ENCODE measurements at places on chromosomes 5 and 9.

GRCh38 chr5:9829621-9830020 is 199.5 kb upstream of the TAS2R1 start:
- no peak for DNase-seq

DNA sequence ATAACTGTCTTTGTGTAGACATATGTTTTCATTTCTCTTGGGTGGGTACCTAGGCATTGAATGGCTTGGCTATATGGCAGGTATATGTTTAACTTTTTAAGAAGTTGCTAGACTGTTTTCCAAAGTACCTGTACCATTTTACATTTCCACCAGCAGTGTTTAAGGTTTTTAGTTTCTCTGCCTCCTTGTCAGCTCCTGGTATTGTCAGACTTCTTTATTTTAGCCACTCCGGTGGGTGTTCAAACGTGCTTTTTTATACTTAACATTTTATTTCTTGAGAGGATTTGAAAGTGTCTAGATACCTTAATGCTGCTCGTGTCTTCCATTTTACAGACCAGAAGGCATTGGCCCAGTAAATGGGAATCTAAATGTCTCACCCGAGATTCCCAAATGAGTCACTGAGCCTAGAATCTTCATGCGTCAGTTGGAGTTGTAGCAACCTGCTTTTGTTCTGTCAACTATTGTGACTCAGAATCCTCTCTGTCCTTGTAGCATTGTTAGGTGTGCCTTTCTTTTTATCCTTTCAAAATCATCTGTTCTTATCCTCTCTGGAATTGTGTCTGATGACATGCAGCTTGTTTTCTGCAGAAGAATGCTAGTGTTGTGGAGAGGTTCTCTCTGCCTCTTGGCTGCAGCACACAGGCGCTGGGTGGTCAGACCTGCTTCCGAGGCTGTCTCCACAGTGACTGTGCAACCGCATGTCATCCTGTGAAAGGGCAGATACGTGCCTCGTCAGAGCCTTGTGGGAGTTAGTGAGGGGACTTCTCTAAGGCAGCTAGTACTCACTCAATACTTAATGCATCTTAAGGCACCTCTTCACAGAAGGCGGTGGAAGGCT is 291.8 kb downstream of the AOPEP start:
- peak; percentile 96 for DNase-seq

- no peak for DNase-seq
Observed at GRCh38 chr5:2901511-2901910, 150.0 kb upstream of the IRX2 start.

DNA sequence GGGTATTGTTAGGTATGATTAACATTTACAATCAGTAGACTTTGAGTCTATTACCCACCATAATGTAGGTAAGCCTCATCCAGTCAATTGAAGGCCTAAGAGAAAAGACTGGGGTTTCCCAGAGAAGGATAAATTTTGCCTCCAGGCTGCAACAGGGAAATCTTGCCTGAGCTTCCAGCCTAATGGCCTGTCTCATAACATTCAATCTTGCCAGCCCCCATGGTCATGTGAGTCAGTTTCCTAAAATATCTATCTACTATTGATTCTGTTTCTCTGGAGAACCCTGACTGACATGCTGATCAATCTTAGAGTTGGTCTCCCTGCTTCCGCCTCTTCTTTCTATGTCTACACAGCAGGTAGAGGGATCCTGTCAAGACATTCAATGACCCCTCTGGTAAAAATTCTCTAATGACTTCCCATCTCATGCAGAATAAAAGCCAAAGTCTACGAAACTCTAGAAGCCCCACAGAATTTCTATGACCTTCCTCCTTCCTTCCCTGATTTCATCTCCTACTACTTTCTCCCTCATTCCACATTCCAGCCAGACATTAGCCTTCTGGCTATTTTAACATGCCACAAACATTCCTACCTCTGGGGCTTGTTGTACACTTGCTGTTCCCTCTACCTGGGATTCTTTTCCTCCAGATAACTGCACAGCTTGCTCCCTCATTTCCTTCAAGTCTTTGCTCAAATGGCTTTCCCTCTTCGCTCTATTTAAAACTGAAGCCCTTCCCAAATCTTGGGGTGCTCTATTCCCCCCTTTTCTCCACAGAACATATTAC is 60.2 kb downstream of the FBXW11 start:
- no peak for DNase-seq

- DNase-seq: no peak
Observed at GRCh38 chr5:81779916-81780266, 29.0 kb upstream of the SSBP2 start.

DNA sequence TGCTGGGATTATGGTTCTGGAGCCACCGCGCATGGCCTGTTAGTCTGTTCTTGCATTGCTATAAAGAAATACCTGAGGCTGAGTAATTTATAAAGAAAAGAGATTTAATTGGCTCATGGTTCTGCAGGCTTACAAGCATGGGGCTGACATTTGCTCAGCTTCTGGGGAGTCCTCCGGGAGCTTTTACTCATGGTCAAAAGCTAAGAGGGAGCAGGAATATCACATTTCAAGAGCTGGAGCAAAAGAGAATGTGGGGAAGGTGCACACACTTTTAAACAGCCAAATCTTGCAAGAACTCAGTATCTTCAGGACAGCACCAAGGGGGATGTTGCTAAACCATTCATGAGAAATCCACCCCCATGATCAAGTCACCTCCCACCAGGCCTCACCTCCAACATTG is 12.1 kb downstream of the JAK2 start:
- no peak for DNase-seq

- DNase-seq: no peak
Observed at GRCh38 chr9:127404631-127405030, 7.7 kb downstream of the SLC2A8 start.

- DNase-seq: no peak
Observed at GRCh38 chr9:110939047-110939446, 99.2 kb downstream of the LPAR1 start.

- no peak for DNase-seq
Observed at GRCh38 chr9:17881371-17881770, 302.5 kb downstream of the SH3GL2 start.

DNA sequence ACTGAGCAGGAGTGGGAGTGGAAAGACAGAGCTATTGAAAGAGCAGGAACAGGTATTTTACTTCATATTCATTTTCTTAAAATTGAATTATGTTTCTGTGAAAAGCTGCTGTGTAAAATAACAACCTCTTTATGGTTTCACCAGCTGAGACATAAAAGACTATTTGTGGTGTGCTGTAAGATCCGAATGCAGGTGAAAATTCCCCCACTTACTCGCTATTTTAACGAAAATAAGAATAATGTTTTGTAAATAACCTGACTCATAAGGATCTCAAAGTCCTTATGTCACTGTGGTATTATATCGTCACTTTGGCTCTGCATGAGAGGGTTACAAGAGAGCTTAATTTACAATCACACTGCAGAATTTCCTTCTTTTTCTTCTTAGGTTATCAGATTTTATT is 65.3 kb upstream of the NFIB start:
- no peak for DNase-seq

GRCh38 chr9:125983681-125984080 is 236.5 kb downstream of the PBX3 start:
- DNase-seq: no peak

DNA sequence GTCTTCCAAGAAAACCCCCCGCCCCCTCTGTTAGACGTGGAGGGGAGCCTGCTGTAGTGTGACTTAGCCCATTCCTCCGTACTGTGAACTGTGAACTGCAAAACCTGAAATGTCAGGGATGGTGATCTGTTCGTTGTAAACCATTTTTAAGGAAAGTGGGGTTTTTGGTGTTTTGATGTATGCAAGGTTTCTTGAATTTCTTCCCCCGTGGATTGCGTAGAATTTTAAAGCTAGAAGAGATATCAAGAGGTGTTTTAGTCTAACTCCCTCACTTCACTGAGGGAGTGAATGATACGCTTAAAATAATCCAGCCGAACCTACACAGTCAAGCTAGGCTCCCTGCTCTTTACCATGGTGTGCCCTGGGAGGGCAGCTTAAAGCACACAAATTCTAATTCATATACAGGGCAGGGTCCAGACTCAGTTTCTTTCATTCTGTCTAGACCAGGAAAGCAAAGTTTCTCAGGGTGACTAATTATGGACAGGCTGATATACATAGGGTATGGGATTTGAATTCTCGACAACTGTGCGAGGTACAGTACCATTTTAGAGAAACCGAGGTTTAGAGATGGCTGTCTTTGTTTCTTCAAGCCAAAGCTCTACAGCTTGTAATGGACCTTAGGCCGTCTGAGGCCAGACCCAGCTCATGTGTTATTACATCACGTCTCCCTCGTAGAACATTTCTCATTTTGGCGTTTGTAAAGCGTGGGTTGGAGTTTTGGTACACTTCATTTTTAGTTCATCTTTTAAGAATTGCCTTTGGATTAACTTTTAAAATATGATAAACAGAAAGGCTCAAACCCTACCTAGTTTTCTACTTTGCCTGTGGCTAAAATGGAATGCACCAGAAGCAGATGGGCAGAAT is 2.7 kb downstream of the PTGER4 start:
- no peak for DNase-seq

GRCh38 chr5:176743136-176743861 is 67.1 kb upstream of the UNC5A start:
- DNase-seq: no peak

GRCh38 chr5:179608131-179608581 is 15.3 kb downstream of the HNRNPH1 start:
- no peak for DNase-seq

DNA sequence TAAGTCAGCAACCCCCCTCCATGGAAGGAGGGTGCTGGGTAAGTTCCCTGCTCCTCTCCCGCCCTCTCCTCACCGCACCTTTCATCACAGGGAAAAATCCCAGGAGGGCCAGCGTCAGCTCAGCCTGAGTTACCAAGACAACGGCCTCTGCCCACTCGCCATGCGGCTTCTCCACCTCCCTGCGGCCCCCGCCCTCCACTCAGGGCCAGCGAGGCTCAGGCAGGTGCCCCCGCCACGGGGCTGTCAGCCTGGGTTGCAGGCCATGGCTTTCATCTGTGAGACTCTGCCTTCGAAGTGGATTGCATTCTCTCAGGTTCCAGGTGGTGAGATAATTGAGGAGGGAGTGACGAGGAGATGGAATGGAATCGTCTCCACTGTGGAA is 27.2 kb upstream of the LAMC3 start:
- DNase-seq: no peak

- no peak for DNase-seq
Observed at GRCh38 chr5:149418910-149419531, 39.9 kb upstream of the IL17B start.

GRCh38 chr9:131627648-131628458 is 82.5 kb downstream of the PRRT1B start:
- peak; percentile 59 for DNase-seq

DNA sequence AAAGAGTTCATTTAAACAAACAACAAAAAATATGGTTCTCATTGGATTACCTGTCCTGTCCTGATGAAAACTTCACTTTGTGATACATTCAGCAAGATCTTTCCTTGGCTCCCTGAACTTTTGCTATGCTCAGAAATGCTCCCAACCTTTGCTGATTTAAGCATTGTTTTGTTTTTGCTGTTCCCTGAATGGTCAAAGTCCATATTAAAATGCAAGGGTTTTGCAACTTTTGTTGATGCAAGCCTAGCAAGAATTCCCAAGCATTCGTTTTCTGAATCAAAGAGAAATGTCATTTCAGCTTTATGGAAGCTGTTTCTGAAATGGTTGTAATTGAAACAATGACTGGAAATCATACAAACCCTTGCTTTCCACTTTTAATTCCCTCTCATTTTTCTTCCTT is 3.1 kb upstream of the SFXN1 start:
- DNase-seq: no peak

GRCh38 chr9:121071756-121072421 is 2.9 kb upstream of the CNTRL start:
- peak; percentile 68 for DNase-seq

DNA sequence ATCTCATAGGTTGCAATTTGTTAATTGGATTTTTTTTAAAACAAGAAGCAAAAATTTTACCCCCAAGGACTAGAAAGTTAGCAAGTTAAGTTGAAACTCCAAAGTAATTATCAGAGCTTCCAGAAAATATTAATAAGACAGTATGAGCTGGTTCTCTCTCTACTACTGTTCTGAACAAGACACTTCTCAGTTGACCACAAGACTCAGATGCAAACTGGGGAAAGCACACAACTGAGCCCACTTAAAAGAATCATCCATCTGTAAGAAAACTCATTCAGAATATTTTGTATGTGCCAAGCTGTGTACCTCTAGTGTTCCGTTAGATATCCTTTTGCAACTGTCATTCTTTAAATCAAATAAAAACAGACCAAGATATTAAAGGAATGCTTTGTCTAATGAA is 60.0 kb downstream of the MAP1B start:
- no peak for DNase-seq

GRCh38 chr5:171388816-171389168 is 1.1 kb downstream of the NPM1 start:
- DNase-seq: no peak

GRCh38 chr9:82180711-82181110 is 192.1 kb downstream of the SPATA31D1 start:
- DNase-seq: no peak

- DNase-seq: peak; percentile 72
Observed at GRCh38 chr5:61587125-61587524, 255.1 kb downstream of the ZSWIM6 start.

DNA sequence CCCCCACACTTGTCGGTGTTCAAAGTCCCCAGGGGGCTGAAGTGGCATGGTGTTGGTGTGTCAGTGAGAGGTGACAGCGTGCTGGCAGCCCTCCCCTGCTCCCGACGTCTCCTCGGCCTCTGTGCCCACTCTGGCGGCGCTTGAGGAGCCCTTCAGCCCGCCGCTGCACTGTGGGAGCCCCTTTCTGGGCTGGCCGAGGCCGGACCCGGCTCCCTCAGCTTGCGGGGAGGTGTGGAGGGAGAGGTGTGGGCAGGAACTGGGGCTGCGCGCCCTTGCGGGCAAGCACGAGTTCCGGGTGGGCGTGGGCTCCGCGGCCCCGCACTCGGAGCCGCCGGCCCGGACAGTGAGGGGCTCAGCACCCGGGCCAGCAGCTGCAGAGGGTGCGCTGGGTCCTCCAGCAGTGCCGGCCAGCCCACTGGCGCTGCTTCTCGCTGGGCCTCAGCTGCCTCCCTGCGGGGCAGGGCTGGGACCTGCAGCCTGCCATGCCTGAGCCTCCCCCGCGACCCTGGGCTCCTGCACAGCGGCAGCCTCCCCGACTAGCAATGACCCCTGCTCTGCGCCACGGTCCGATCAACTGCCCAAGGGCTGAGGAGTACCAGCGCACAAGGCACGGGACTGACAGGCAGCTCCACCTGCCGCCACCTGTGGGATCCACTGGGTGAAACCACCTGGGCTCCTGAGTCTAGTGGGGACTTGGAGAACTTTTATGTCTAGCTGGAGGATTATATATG is 224.1 kb upstream of the RIOK2 start:
- DNase-seq: no peak

DNA sequence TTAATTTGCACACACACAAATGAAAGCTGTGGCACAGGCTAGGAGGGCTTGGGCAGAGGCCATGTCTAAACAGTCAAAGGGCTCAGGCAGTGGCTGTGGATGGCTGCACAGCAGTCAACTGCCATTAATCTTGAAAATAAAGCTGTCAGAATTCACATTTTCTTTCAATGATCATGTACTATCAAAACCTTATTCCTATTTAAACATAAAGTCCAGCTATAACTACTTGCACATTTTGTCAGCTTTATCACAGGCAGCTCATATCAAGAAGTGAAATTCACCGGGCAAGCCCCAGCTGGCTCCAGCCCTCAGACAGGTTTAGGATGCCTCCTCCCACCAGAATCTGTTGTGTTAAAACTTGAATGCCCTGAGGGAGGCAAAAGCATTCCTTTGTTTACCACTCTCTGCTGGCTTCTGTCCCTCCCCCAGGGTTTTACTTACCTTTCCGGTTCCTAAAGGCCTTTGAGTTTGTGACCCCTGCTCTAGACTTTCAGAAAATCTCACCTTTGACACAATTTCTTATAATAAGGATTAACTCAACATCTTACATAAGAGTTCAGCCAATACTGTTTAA is 54.9 kb upstream of the GRAMD2B start:
- DNase-seq: no peak

GRCh38 chr9:78014776-78015175 is 16.8 kb downstream of the GNAQ start:
- DNase-seq: peak; percentile 39
